CD4-positive, alpha-beta T cell treated with Interleukin-12 subunit alpha and Interleukin-12 subunit beta, for 1 hour (primary cell): ENCODE measurements at places on chromosomes 3 and 15.

DNA sequence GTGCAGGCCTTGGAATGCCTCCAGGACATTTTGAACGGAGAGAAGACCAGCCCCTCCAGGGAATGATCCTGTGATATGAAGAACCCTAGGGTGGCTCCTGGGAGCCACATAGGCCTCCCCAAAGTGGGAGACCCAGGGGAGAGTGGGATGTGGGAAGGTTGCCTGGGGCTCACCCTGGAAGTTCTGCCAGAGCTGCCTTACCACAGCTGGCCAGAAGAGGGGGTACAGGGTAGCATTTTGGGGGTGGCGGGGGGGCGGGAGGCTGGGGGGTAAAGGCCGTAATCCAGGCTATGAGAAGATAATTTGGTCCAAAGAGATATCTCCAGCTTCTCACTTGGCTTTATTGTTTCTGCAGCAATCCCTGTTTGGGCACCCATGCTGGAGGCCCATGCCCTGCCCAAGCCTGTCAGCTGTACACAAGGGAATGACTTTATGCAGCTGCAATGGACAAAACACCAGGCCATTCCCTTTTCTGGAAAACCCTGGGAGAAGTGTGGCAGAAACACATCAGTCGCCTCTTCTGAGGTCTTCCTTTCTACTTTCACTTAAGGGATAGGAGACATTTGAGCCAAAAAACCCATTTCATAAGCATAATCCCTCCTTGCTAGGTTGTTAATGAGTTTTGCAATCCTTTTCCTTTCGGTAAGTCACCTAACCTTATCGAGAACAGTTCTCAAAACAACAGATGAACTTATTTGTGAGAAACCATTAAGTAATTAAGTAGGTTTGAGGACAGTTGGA lies 11.0 kb upstream of the MUSTN1 start:
- peak; percentile 11 for DNase-seq

DNA sequence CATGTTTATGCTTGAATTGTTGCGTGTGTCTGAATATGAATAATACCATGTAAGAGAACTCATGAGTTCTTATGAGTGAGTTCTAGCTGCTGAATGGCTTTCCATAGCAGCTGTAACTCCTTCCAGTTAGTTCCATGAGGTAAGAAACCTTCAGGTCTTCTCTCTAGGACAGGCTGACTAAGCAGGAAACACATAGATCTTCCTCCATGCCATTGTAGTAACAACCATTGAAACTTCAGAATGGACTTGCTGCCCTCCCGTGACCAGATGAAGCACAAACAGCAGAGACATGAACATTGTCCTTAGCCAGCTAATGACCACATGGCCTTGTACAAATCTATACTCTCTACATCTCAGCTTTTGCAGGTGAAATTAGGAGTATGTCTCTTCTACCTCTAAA lies 200.0 kb downstream of the ZNF385D start:
- no peak for DNase-seq

DNA sequence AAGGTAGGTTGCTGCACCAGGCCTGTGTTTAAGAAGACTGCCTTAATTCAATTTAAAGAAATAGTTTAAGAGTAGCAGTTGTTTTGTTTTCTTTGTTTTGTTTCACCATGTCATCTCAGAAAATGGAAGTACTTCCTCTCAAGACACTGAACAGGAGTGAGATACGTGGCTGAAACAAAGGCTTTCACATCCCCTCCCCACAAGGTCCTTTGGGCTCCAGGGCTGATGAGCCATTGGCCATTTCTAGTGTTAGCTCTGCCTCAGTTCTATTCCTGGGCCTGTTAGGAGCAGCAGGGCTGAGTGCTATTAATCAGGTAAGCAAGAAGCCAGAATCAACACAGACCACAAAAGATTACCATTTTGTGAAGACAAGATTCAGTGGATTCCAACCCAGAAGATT lies 132.8 kb downstream of the KCNAB1 start:
- no peak for DNase-seq

GRCh38 chr3:117566926-117567325 lies 857.3 kb downstream of the TUSC7 start:
- no peak for DNase-seq

GRCh38 chr3:19596408-19596807 lies 337.6 kb downstream of the EFHB start:
- no peak for DNase-seq

DNA sequence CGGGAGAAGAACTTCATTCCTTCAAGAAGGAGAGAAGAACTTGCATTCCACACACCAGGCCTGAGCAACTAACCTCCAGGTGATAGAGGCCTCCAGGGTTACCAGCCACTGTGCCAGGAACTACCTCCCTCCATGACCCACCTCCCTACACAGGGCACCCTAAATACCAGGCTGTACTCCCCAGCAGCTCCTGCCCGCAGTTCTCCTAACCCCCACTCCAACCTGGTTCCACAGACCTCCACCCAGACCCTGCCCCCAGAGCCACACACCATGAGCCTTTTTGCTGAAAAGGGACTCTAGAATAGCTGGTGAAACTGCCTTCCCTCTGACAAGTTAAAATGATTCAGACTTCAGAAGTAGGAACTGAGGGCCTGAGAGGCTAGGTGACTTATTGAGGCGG lies 8.2 kb downstream of the IGDCC3 start:
- DNase-seq, result no peak

- no peak for DNase-seq
Measured at GRCh38 chr15:36363335-36363734, 216.1 kb upstream of the CDIN1 start.

GRCh38 chr3:27681249-27681748 lies 40.8 kb downstream of the EOMES start:
- peak; percentile 62 for DNase-seq

DNA sequence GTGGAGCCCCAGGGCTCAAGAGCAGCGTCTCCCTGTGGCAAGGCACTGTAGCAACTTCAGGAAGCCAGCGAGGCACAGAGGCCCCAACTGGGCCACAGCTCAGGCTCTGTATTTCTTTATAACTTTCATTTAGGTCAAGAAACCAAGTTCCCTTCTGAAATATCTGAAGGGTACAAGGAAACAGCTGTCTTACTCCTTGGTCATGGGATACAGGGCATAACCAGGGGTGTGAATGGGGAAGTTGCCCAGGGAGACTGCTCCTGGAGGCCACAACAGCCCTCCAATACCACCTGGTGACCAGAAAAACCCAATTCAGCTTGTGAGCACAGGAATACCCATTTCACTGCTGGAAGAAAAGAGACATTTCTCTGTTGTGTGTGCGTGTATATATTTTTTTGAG lies 13.3 kb upstream of the SPTBN5 start:
- DNase-seq, result no peak

- DNase-seq, result no peak
Measured at GRCh38 chr3:193832833-193833413, 239.9 kb downstream of the OPA1 start.

GRCh38 chr15:43913941-43914340 lies 87.1 kb downstream of the WDR76 start:
- no peak for DNase-seq

DNA sequence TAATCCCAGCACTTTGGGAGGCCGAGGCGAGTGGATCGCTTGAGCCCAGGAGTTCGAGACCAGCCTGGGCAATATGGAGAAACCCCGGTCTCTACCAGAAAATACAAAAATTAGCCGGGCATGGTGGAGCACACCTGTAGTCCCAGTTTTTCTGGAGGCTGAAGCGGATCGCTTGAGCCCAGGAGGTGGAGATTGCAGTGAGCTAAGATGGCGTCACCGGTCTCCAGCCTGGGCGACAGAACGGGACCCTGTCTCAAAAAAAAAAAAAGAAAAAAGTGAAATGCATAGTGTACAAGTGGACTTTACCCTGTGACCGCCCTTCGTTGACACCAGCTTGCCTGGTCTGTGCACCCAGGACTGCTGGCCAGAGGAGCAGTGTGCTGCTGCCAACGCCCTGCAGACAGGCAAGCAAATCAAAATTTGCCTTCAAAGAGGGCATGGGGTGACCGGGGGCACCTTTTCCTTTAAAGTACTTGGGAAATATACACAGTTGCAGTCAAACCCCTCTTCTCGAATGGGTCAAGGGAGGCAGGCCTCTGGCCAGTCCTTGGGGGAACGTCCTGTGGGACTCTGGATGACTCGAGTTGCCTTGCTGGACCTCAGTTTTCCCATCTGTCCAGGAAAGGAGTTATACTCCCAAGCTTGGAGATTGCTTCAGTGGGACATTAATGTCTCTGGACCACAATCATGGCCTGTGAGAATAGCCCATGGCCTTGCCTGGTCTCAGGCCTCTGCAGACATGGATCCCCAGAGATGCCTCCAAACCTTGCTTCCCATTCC lies 1.0 kb downstream of the XYLB start:
- DNase-seq, result no peak

- no peak for DNase-seq
Measured at GRCh38 chr3:21585216-21585740, 165.7 kb downstream of the ZNF385D start.

- peak; percentile 38 for DNase-seq
Measured at GRCh38 chr3:195147649-195148080, 123.3 kb downstream of the XXYLT1 start.

DNA sequence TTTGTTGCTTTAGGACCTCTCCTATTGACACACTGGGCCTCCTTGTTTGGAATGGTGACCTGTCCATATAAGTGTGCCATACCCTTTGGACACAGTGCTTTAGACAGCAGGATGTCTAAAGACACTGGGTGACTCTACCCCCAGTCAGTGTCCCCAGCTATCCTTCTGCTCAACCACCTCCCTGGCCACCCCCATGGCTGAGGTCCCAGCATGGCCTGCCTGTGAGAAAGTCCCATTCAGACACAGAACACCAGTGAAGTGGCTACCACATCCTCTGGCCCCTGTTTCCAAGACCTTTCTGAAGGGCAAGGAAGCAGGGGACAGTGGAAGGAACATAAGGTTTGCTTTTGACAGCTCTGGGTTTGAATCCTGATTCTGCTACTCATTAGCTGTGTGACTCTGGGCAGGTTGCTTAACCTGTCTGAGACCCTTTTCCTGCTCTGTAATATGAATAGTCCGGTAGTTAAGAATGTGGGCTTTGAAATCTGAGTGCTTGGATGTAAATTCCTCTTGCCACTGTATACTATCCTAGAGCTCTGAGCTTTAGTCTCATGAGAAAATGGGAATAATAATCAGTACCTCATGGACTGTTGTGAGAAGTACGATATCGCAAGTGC lies 6.3 kb upstream of the AP3S2 start:
- DNase-seq, result no peak

DNA sequence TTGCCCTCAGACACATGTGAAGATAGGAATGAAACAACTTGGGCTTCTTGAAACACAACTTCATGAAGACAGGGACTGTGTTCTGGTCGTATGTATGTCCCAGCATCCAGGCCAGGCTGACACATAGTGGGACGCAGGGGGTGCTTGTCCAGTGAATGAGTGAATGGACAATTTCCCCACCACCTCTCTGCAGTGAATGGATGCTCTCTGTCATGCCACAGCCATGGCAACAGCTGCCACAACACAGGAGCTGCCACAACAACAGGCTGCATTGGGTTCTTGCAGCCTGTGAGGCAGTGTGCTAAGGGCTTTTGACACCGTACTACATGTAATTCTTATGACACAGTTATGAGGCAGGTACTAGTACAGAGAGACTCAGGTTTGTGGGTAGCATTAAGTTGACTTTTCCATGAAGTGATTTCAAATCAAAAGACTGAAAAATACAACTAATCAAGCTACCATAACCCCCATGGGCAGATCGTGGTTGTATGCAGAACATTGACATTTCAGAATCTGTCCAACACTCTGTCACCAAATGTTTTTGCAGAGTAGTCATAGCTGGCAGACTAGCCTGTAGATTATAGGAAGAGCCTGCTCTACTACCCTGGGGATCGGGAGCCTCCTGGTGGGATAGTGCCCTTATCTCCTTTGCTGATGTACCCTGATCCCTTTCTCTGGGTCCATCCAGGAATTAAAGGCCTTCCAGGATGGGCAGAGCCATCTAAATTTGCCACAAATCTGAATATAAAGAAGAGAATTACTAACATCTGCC lies 40.8 kb downstream of the CLSTN2 start:
- no peak for DNase-seq

- no peak for DNase-seq
Measured at GRCh38 chr3:117063930-117064329, 354.4 kb downstream of the TUSC7 start.

- DNase-seq, result no peak
Measured at GRCh38 chr15:73928971-73929627, 2.8 kb downstream of the LOXL1 start.

DNA sequence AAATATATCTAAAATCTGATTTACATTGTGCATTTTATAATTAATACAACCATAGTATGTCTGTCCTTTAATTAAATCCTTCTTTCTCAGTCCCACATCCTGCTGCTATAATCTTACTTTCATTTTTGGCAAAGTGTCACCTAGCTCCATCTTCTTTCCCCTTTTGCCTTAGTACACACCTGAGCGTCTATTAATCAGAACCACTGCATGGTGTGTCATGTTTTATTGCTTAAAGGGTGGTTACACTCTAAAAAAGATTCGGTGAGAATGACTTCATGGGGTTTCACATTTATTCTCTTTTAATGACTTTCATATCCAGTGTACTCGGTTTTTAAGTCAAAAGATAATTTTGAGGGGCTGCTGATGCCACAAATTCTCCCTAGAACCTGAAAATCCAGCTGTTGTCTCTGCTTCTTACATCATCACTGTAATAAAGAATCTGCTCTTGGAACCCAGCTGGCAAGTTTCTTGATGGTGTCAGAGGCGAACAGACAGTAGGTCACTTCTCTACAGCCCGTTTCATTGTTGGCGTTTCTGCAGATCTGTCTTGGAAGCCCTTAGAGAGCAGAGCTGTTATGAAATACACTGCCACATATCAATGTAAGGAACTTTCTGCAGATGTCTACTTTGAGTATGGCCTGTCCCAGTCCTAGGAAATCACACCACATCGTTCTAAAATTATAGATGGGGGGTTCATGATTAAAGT lies 99.7 kb downstream of the TIGIT start:
- peak; percentile 3 for DNase-seq

GRCh38 chr15:34732430-34732829 lies 22.4 kb downstream of the GJD2 start:
- DNase-seq, result no peak

DNA sequence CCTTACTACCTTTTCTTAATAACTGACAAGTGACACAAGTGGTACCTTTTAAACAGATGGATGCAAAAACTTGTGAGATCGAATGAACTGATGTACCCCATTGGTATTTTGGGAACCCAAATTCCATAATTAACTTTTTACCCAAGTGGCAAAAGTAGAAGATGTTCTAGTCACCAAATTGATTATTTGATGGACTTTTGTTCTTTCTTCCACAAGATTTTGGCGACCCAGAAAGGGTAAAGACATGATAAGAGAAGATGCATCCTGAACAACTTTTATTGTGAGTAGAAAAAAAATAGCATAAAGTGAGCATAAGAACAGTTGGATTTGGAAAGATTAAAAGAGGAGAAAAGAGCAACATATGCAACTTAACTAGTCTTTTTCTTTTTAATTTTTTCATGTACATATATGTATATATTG lies 159.5 kb downstream of the TIGIT start:
- DNase-seq, result no peak

DNA sequence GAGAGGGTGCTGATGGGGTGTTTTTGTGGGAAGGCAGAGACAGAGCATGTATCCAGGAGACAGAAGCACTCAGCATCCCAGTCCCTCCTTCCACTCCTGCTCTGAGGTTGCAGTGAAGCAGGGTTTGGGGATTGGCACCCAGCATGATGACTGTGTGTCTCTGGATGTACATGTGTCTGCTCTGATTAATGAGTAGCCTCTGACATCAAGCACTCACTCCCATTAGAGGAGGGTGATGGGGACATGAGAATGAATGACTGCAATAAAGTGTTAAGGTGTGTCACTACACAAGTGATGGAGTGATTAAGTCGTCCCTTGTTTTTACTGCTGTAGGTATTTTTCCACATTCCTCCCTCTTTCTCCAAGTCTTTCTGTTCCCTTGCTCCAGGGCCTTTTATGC lies 9.6 kb upstream of the MYZAP start:
- DNase-seq, result no peak
